HuH-7 (cell line): ENCODE measurements at places on chromosomes 12 and 14.

DNA sequence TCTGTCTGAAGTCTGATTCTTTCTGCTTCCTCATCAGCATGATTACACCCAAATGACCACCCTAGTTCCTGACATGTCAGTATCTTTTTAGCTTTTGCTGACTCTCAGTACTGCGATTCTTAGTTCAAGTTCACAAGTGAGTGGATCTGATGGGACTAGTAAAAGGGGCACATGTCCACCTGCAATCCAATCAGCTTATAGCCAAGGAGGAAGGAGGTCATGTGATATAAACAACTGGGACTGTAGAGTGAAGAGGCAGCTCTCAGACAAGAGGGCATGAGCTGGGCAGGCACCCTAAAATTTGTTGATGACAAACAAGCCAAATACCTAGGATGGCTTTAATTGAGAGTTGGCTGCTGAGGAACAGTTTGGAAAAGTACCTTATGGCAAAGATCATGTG, 68.1 kb upstream of the OTOGL start:
- DNase-seq, result no peak

GRCh38 chr12:28388879-28389278, 198.6 kb downstream of the CCDC91 start:
- no peak for DNase-seq

DNA sequence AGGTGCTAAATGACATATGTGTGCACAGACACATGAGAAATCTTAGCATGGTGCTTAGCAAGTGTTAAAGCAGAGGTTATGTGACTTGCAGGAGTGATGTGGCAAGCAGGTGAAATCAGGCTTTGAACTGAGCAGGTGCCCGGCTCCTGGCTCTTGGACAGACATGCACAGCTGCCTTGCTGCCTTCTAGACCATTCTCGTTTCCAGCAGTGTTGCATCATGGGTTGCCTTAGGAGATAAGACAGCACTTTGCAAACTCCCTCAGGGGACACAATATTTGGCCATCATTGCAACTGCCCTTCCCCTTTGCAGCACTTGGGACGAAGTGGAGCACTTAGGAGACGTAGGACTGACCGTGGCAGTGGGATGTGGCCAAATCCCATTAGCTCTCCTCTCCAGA, 17.2 kb upstream of the GSC start:
- no peak for DNase-seq

DNA sequence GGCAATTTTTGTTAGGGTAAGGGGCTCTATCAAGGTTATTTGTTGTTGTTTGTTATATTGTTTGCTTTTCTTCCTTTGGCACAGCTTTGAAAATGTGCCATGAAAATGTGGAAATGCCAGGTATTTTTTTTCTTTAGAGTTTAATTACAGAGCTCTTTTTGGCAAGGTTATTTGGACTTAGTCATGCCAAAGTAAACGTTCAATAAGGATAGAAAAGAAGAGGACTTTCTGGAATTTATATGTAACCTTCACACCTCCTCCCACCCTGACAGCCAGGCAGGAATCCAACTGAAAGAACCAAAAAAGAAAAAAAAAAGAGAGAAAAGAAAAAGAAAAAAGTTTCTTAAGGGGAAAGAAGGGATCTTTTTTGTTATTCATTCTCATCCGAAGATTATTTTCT, 217.8 kb downstream of the KITLG start:
- no peak for DNase-seq

DNA sequence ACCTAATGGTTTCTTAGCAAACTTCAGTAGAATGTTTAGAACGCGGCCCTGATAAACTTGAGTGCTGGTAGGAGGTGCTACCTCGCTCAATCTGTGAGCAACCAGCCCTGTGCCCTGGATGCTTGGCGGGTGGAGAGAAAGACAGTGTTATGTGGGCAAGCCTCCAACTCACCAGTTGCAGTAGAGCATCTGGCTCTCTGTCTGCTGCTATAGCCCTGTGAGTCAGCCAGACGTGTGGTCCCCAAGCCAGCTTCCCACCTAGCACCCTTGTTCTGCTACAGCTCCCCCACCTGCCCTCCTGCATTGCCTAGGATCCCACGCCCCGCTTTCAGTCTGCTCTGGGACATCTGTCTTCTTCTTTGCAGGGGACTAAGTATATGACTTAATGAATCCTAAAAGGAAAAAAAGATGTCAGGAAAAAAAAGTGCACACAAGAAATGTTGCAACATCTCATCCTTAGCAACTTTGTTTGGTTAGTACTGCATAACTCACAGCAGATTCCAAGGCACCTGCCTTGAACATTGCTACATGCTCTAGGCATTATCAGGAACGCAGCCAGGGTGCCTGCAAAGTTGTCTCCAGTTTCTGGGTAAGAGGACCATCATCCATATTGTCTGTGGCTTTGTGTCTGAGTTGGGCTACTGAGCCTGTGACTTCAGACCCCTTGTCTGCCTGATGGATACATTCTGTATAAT, 13.6 kb downstream of the SNRNP35 start:
- no peak for DNase-seq

DNA sequence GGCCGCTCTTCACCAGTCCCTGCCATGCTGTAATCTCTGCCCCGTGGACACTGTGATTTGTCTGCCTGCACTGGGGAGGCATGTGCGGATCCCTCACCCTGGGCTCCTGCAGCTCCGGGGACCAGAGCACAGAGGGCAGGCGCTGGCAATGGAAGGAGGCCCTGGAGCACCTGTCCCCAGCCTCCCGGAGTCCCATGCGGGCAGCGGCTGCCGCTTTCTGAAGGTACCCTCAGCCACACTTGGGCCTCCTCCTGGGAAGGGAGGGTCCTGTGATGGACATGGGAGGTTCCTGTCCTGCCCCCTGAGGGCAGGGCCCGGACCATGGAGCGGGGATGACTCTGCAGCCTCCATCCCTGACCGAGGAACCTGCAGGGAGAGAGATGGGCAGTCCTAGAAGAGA, 297.4 kb upstream of the SFSWAP start:
- DNase-seq, result no peak

GRCh38 chr12:81542065-81543010, 216.8 kb downstream of the PPFIA2 start:
- no peak for DNase-seq

GRCh38 chr12:97006585-97006984, 99.5 kb downstream of the NEDD1 start:
- DNase-seq, result no peak

DNA sequence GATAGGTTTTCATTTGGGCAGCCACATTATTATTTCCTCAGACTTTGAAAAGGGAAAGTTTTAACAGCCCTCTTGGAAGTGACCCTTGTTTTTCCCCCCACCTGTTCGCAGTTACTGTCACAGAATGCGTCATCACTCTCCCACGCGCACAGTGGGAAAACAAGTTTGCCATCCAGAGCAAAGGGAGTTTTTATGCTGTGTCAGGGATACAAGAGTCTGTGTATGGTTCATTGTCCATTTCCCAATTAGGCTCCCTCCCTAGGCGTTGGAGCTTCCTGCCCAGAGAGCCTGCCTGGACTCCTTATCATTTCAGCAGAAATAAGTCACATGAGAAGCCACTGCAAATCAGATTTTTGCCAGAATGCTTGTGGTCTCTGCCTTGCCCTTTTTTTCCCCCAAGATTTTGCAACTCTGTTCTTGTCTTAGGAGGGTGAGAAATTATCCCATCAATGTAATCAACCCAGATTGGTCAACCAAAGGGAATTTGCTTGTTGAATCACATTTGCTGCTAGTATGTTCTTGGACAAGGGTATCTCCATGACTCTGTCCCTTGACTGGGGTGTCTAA, 104.1 kb downstream of the IGF1 start:
- no peak for DNase-seq

GRCh38 chr12:9975614-9976013, 4.4 kb downstream of the CLEC12A start:
- no peak for DNase-seq

GRCh38 chr12:102691773-102692555, 211.6 kb upstream of the IGF1 start:
- DNase-seq, result no peak

- no peak for DNase-seq
Measured at GRCh38 chr12:11714626-11715025, 65.2 kb downstream of the ETV6 start.

DNA sequence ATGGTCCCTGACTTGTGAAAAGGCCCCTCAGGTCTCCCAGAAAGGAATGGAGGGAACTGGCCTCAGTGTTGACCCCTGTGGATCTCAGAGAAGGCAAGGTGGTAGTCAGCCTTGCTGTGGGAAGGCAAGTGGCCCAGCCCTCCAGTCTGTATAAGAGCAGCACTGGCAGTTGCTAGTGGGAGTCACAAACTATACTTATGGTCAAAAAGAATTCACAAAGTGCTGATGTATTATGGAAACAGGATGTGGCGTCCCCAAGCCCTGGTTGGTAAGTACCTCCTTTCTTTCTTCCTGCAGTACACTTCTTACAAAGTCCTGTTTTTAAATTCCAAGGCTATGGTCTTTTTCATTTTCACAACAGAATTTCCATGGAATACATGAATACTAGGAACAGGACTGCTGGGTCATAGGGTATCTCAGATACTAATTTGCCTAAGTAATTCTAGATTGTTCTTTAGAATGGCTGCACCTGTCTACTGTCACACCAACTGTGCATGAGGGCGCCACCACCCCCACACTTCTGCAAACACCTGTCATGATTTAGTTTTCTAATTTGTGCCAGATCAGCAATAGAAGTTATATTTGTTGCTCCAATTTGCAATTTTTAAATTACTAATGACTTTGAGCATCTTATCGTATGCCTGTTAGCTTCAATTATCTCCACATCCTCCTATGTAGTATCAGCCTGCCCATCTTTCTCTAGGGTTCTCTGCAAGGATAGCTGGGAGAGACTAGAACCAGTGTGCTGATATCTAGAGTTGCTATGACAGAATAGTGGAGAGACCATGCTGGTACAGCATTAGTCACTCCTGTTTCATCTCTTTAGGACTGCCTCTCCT, 40.7 kb upstream of the TMEM263 start:
- DNase-seq, result no peak

- DNase-seq, result no peak
Measured at GRCh38 chr12:67531501-67531900, 117.0 kb upstream of the DYRK2 start.
